ENCODE measurements at places on chromosomes 16 and 17.

DNA sequence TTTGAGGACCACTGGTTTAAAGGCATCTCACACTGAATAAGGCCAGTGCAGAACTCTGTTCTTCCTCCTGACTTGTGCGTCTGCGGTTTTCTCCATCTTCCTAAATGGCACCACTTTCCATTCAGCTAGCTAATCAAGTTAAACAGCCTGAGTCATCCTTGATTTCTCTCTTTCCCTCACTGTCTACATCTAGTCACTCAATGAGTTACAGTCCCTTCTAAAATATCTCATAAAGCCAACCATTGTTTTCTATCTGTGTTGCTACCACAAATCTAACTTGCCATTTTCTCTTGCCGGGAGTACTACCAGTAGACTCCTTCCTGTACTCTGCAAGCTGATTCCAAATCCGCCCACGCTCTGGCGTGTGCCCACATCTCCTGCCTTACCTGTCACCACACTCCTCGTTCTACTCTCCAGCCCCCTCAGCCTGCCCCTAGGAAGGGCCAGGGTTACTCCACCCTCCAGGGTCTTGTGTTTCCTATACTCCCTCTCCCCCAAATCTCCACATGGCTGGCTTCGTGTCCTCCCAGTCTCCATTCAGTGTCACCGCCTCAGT lies 324.5 kb downstream of the SNX29 start:
- DNase-seq, result peak; percentile 52

DNA sequence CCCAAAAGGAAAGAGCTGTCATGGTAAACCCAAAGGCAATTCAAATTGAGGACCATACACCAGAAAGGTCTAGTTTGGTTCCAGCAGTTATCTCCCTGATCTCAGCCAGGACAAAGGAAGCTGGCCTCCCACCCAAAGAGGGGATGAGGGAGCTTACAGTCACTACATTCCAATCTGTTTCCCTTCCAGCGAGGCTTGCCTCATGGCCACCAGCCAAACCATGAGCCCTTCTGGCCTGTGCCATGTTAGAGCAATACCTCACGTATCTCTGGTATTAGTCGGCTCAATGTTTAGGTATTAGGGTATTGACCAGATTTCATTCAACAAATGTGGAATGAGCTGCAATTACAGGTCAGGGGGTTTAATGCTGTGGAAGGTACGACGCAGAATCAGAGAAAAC lies 8.4 kb downstream of the NDUFAB1 start:
- peak; percentile 33 for DNase-seq

DNA sequence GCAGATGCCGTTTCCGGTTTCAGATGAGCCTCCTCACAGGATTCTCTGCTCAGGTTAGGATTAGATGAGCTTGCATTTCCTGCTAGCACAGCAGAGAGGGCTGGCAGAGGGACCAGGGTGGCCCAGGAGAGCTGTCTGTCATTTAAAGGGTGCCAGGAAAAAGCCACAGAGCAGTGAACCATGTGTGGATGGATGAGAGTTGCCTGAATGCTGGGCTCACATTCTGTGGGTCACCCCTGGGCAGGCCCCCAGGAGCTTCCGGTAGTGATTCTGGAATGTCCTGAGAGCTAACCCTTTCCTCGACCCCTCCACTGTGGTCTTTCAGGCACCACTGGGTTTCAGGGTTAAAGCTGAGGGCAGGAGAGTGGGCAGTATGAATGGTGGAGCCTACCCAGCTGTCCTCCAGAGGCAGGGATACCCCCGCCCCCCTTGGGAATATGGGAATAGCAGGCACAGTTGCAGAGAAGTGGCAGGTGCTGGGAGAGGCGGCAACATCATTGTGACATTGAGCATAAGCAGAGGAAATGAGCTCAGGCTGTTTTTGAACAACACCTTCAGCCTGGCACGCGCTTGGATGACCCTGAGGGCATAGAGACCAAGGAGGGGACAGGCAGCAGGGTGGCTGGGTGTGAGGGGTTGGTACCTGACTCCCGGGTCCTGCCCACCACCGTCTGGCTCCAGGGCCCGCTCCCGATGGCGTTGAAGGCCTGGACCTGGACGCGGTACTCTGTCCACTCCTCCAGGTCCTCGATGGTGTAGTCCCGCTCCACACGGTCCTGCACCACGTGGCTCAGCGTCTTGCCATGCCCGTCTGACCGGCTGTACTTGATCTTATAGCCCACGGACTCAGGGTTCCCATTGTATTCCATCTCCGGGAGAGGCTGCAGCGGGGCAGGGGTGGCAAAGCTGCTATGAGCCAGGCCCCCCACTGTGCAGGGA lies 83.0 kb upstream of the CDC42EP4 start:
- DNase-seq, result no peak

GRCh38 chr17:38904892-38905291 lies 20.5 kb upstream of the LASP1NB start:
- DNase-seq, result no peak

DNA sequence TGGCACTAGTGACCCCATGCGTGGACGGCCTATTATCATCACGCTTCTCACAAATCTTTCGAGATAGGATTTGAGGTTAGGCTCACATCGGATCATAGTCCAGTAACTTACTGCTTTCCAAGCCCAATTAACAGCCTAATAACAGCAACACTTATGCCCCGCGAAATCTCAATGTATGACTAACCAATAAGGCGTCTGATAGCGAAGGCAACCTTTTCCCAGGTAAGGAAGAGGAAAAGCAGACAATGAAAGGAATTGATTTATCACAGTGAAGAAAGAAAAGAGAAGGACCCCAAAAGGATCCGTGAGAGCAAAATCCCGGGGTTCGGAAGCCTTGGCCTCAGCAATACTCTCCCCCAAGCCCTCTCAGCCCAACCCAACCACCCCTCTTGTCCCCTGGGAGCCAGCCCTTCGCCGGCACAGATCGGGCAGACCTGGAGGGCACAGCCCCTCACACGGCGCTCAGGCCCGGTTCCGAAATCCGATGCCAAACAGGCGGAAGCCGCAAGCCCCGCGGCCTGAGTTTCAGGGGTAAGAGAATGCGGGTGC lies 534 bp downstream of the GPATCH8 start:
- no peak for DNase-seq

- DNase-seq, result no peak
These were observed 27.7 kb downstream of the CDIP1 start for GRCh38 chr16:4510747-4511426.

GRCh38 chr17:691423-691822 lies 23.2 kb downstream of the VPS53 start:
- peak; percentile 25 for DNase-seq
